ENCODE measurements at places on chromosomes 11 and 22. TPM values are rescaled to one million over a fixed set of nuclear protein-coding genes. Genes with fewer than 3 reads are reported as not detected.

DNA sequence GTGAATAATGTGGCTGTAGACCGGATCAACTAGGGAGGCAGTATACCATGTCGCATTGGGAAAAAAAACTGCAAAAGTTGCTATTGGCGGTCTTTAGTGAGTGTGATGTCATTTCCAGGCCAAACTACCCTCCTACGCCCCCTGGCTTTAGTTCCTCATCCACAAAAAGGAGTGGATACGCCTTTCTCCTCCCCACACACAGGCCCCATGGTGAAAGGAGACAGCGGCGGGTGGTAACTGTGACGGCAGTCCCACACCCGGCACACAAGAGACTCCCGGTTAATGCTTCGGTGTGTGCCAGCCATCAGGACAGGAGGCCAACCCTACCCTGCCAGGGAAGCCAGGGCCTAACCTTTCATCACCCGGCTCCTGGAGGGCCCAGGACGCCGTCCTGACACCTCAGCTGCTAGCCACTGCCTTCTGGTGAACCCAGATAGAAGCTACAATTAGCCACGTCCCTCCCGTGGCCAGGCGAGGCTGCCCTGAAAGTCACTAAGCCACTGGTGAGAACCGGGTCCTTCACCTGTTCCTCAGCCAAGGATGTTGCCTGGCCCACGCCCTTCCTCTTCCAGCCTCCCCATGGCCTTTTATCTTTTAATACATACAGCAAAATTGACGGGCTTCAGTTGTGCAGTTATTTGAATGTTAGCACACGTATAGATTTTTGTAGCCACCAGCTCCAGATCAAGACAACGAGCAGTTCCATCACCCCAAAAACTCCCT is 10.8 kb downstream of the TP53I11 start:
- no peak for DNase-seq

DNA sequence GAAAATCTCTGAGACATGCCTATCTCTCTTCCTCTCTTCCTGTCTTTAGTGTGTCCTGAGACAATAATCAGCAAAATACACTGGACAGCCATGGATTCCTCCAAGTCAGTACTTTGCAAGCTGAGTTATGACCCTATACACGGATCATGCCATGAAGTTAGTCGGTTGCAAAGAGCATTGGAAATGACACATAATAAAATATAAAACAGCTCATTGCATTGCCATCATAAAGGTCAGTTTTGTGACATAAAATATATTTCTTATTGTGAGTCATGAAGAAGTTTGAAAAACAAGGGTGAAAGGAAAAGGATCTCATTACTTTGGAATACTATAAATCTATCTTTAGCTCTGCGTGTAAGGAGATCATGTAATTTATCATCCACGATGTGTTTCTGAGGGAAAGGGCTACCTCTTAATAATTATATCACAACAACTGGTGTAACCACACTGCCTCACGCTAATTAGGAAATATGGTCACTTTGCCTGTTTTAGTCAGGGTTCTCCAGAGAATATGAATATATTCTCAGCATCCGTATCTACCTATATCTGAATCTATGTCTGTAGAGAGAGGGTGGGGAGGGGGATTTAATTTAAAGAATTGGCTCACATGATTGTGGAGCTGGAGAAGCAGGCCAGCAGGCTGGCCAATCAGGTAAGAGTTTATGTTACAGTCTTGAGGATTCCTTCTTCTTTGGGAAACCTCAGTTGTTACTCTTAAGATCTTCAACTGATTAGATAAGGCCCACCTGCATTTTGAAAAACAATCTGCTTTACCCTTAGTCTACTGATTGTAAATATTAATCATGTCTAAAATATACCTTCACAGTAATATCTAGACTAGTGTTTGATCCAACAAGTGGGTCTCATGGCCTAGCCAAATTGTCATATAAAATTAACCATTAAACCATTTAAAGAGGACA is 198.8 kb downstream of the FAT3 start:
- no peak for DNase-seq

- no peak for DNase-seq
These were observed 291.0 kb downstream of the BRD1 start for GRCh38 chr22:49536571-49537131.

GRCh38 chr11:126861796-126862459 is 138.6 kb downstream of the KIRREL3 start:
- no peak for DNase-seq

GRCh38 chr22:30717331-30717921 is 22.8 kb downstream of the OSBP2 start:
- DNase-seq = no peak

Gene SDHAF2
- 60.8 TPM for polyA plus RNA-seq

DNA sequence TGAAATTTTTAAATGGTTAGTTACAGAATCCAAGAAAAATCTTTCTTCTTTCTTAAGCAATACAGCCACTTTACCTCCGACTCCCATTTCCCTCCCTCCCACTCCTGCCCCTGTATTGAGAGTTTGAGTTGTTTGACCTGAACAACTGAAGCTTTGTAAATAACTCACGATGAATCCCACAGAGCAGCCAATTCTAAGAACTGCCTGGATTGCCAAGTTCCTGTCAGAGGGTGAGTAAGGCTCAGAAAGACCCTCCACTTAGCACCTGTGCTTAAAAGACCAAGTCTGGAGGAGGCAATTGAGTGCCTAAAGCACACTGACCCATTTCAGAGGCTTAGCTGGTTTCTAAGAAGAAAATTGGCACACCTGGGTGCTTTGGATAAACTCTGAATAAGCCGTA is 158.5 kb downstream of the MSANTD4 start:
- no peak for DNase-seq
